ENCODE measurements at places on chromosomes 2 and 18.
A peak's percentile ranks its signal among the peaks of the same experiment; 100 is the strongest.

- no peaks in the 10 kb centered on the region for H3K27me3 ChIP-seq
- peaks cover 15% of the 10 kb centered on the region for H3K36me3 ChIP-seq
- DNase-seq: no peak
- no peak overlapping the region for H3K4me3 ChIP-seq
Measured at GRCh38 chr2:241914542-241914941, 45.0 kb downstream of the RTP5 start.

DNA sequence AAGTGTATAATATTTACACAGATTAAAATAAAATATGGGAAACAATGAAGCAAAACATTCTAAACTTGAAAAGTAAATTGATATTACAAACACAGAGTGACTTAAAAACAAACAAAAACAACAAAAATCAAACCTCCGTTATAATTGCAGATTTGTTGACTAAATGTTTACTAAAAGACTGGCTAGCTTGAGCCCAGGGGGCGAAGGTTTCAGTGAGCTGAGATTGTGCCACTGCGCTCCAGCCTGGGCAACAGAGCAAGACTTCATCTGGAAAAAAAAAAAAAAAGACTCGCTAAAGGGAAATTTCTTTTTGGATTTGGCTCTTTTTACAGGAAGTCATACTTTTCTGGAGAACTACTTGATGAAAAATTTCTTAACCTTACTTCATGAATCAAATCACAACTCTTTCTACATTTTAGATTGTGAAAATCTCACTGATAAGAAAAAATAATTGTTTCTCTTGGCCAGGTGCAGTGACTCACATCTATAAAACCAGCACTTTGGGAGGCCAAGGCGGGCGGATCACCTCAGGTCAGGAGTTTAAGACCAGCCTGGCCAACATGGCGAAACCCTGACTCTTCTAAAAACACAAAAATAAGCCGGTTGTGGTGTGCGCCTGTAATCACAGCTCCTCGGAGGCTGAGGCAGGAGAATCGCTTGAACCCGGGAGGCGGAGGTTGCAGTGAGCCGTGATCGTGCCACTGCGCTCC lies 9.7 kb downstream of the TFPI start:
- DNase-seq: no peak
- H3K27ac ChIP-seq: no peak overlapping the region
- no peaks in the 10 kb centered on the region for H3K4me1 ChIP-seq

GRCh38 chr2:101759162-101759561 lies 61.7 kb downstream of the MAP4K4 start:
- DNase-seq: no peak
- H3K4me1 ChIP-seq: peaks cover 75% of the 10 kb centered on the region
- H3K36me3 ChIP-seq: peaks cover 9% of the 10 kb centered on the region

DNA sequence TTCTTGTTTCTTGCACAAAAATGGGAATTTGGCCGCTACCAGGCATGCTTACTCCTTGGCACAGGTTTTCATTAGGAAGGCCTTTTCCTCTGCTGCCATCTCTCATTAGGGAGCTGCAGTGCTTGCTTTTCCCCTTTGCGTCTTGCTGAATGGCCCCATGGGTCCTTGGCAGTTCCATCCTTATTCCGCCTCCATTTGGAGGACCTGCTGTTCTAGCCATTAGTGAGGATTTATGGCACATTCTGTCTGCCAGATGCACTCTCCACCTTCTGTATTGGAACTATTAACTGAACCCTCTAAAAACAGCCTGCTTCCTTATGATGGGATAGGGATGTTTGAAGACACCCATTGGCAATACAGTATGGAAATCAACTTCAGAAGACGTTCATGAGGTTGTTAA lies 103.5 kb upstream of the NOSTRIN start:
- H3K36me3 ChIP-seq: peaks cover 28% of the 10 kb centered on the region
- no peak overlapping the region for H3K27ac ChIP-seq
- no peaks in the 10 kb centered on the region for H3K4me1 ChIP-seq
- no peak overlapping the region for H3K4me3 ChIP-seq
- no peaks in the 10 kb centered on the region for H3K27me3 ChIP-seq

DNA sequence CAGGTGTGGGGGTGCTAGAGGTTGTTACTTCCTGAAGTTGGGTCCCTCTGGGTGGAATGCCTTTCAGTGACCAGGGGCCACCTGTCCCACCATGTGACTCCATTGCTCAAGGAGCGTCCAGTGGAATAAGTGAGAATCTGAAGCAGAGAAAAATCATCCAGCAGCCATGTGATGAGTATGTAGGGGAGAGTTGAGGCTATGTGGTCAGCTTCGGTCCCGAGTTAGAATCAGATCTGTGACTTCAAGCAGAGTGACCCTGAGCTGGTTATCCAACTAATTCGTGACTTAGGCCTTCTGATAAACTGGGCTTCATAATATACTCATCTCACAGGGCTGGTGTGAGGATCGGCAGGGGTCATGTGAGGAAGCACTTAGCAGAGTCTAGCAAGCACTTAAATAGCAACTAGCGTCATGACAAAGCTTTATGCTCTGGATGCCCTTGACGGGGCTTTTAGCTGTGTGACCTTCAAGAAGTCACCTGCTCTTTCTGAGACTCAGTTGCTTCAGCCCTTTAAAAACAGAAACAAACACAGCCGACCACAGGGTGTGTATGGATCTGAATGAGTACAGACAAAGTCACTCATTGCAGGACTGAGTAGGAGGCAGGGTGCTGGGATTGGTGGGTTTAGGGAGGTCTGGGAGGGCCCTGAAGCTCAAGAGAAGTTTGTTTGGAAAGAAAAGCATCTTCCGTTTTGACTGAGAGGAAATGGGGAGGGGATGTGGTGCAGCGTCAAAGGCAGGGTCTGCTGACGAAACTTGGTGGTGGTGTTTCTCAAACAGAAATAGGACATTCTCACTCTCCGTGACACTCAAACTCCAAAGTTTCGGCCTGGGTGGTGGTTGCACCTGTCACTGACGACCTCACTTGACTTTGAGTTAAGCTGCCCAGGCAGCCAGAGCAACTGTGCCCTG lies 264.0 kb upstream of the CXCR4 start:
- no peaks in the 10 kb centered on the region for H3K27me3 ChIP-seq
- H3K4me3 ChIP-seq: peak overlapping the region; percentile 48
- H3K36me3 ChIP-seq: no peaks in the 10 kb centered on the region
- H3K27ac ChIP-seq: peak overlapping the region; percentile 87
- H3K4me1 ChIP-seq: peaks cover 61% of the 10 kb centered on the region

- H3K36me3 ChIP-seq: no peaks in the 10 kb centered on the region
- peak; percentile 68 for DNase-seq
- H3K27ac ChIP-seq: no peak overlapping the region
- H3K27me3 ChIP-seq: no peaks in the 10 kb centered on the region
- H3K4me1 ChIP-seq: no peaks in the 10 kb centered on the region
Measured at GRCh38 chr18:46481048-46481846, 175.8 kb downstream of the LOXHD1 start.

DNA sequence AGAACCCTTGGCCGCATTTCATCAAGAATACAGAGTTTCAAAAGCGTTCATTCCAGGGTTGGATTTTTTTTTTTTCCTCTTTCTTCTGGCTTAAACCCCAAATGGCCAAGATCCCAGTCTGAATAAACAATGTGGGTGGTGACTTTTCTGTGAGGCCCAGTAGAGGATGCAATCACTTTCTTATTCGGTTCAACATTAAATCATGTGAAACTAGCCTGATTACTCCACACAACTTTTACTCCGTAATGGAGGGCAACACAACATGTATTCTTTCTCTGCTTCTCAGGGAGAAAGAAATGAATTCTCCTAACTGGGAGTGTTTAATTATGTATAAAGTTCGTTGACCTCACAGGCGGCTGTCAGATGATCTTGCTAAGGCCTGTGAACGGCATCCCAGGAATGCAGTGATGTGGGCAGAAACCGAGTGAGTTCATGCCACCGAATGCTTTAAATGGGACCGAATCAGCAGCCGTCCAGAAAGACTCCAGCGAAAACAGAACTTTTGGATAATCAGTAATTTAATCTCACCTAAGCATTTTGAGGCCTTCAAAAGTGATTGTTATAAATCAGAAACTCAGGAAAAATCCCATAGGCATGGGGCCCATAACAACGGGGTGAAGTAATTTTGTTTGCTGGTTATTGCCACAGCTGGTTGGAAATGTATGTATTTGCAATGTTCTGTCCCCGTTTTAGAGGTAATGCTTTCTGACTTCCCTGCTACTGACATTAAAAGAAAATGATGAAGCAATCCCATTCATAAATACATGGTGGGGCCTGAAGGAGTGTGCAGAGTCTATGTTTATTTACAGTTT lies 81.5 kb downstream of the BCL2 start:
- H3K4me3 ChIP-seq: no peak overlapping the region
- H3K27ac ChIP-seq: no peak overlapping the region
- peaks cover 62% of the 10 kb centered on the region for H3K4me1 ChIP-seq

DNA sequence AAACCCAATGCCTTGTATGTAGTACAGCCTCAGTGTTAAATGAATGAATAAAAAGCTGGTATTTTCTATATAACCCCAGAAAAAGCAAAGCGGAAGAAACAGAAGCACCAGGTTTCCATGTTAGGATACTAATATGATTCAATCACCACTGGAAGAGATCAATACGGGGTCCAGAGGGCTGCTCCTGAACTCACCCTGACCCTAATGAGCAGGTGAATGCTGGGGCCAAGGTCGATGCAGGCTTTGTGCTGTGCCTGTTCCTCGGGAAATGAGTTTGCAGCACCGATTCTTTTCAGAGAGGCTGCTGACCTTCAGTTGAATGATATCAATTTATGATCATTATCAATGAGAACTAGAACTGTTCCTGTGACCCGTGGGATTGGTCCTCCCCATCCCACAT lies 228.5 kb downstream of the CDCA7 start:
- H3K36me3 ChIP-seq: no peaks in the 10 kb centered on the region
- DNase-seq: no peak
- H3K4me3 ChIP-seq: no peak overlapping the region
- H3K27me3 ChIP-seq: peaks cover 4% of the 10 kb centered on the region

DNA sequence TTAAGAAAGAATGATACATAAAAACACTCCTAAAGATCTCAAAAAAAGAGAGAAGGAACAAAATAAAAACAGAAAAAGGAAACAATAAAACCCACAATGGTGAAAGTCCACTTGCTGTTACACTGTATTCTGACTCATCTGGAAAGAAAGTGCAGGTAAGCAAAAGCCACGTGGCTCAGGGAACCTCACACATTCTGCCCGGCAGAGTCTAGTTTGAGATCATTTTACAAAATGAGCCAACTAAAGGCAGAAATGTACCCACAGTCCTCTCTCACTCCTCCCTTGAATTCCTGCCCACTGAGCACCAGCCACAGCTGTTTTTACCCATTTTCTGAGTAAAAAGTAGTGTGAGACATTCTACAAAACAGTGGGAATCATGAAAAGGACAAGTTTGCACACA lies 10.0 kb downstream of the KCNH7 start:
- H3K27me3 ChIP-seq: no peaks in the 10 kb centered on the region
- no peaks in the 10 kb centered on the region for H3K36me3 ChIP-seq
- no peaks in the 10 kb centered on the region for H3K4me1 ChIP-seq
- no peak overlapping the region for H3K27ac ChIP-seq

GRCh38 chr2:128988326-128988725 lies 669.7 kb upstream of the HS6ST1 start:
- H3K27me3 ChIP-seq: no peaks in the 10 kb centered on the region
- DNase-seq: no peak
- no peaks in the 10 kb centered on the region for H3K36me3 ChIP-seq
- no peak overlapping the region for H3K4me3 ChIP-seq
- H3K4me1 ChIP-seq: no peaks in the 10 kb centered on the region

GRCh38 chr2:41718705-41719104 lies 329.1 kb upstream of the PKDCC start:
- no peak for DNase-seq
- no peak overlapping the region for H3K4me3 ChIP-seq
- H3K4me1 ChIP-seq: peaks cover 7% of the 10 kb centered on the region

- no peaks in the 10 kb centered on the region for H3K27me3 ChIP-seq
- no peak overlapping the region for H3K4me3 ChIP-seq
Measured at GRCh38 chr2:207865210-207865609, 95.5 kb upstream of the FZD5 start.

- H3K27me3 ChIP-seq: peaks cover 4% of the 10 kb centered on the region
- H3K36me3 ChIP-seq: no peaks in the 10 kb centered on the region
- no peak for DNase-seq
Measured at GRCh38 chr18:46728219-46728930, 28.5 kb downstream of the ST8SIA5 start.

DNA sequence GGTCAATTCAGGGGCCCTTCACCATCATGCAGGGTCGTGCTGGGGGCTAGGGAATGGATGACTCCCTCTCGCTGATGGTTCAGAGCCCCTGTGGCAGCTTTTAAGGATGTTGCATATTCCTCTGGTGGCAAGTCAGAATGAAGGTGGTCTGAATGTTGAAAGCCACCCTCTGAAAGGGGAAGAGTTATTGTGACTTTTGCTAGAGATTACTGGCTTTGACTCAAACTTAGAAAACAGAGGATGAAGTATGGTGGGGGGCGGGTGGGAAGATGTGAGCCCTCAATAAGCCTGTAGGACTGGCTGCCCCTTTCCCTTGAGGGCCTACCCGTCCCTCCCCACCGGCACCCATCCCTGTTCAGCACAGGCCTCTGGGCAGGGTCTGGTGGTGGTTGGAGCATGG lies 23.2 kb downstream of the MC2R start:
- no peaks in the 10 kb centered on the region for H3K4me1 ChIP-seq
- DNase-seq: no peak
- H3K27me3 ChIP-seq: peaks cover 15% of the 10 kb centered on the region
- no peak overlapping the region for H3K27ac ChIP-seq
